ENCODE measurements at places on chromosomes 16 and 17.

GRCh38 chr17:56592487-56593085 lies 913 bp upstream of the NOG start:
- DNase-seq: no peak

DNA sequence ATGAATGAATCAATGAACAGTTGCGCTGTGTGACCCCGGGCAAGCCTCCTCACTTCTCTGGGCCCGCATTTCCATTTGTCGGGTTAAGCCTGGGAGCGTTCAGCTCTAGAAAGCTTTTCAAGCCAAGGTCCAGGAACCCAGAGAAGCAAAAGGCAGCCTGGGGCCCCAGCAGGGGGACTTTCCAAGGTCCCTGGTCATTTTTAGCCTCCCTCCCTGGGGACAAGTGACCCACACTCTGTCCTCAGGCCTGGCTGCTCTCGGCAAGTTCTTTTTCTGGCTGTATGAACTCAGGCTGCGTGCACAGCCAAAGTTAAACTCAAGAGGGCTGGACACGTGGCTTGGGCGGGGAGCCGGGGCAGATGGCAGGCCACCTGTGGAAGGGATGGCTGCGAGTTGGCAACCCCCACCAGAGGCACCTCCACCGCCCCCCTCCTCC lies 41.4 kb upstream of the CIBAR2 start:
- DNase-seq: no peak

- no peak for DNase-seq
These were observed 7.8 kb downstream of the HNF1B start for GRCh38 chr17:37737081-37737480.

DNA sequence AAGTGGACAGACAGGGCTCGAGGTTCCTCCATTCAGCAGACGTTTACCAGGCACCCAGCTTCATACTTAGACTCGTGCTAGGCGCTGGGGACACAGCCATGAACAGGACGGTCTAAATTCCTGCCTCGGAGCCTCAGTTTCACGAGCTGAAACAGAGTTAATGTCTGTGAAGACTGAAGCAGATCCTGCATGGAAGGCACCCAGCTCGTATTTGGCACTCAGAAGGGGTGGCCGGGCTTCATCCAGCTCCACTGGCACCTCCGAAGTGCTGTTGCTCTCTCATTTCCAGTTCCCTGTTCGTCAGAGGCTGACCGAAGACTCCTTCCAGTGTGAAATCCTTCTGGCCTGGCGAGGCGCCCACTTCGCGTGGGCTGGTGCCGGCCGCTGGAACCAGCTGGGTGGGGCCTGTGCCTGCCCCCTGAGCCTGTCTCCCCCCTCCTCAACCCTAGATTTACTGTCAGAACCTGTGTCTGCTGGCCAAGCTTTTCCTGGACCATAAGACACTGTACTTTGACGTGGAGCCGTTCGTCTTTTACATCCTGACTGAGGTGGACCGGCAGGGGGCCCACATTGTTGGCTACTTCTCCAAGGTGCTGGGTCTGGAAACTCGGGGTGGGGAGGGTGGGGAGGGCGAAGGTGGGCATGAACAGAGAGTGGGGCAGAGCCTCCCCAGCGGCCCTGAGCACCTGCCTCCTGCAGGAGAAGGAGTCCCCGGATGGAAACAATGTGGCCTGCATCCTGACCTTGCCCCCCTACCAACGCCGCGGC lies 5.8 kb downstream of the PRSS8 start:
- no peak for DNase-seq

DNA sequence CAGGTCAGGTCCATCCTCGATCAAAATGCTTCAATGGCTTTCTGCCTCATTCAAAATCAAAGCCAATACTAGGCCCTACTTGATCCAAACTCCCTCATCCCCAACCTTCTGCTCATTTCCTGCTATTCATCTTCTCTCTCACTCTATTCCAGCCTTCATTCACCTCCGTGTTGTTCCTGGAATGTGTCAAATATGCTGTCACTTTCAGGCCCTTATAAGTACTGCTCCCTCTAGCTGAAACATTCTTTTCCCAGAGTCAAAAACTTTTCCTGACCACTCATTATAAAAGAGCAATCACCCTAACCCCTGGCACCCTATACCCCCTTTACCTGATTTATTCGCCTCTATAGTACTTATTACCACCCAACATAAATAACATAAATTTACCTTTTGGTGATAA lies 303.7 kb upstream of the PMFBP1 start:
- DNase-seq: no peak

DNA sequence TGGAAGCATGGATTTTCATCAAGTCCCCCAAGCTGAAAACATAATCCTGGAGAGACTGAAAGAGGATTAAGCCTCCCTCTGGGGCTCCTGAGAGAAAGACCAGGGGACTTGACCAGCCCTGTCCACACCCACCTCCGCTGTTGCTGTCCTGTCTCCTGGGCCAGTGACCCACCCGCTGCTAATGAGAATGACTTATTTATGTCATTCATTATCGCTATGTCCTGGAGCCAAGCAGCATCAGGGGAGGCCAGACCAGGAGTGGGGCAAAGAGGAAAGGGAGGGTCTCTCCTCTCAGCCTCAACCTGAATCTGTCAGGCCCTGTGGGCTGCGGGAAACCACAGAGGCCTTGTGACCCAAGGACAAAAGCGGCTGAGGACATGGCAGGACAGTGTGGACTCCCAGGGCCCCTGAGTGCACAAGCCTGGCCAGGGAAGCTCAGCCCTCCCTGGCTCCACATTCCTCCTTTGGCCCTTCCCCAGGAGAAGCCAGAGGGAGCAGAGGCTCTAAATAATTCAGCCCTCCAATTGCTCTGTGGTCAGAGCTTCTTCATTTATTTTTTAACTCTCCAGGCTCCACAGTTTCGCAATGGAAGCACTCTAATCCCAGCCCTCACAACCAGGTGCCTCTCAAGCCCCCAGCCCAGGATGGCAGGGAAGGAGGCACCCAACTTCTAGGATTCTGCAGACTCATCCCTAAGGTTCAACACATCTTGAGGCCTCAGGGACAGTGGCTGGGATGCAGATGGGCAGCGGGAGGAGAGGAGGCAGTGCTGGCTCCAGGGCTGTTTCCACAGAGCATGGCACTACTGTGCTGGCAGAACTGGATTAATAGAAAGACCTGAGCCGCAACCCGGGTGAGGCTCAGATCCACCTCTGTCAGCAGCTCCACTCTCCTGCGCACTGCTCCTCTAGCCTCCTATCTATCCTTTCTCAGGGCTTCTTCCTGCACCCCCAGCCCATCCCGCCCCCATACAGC lies 19.1 kb downstream of the CUEDC1 start:
- DNase-seq: no peak

DNA sequence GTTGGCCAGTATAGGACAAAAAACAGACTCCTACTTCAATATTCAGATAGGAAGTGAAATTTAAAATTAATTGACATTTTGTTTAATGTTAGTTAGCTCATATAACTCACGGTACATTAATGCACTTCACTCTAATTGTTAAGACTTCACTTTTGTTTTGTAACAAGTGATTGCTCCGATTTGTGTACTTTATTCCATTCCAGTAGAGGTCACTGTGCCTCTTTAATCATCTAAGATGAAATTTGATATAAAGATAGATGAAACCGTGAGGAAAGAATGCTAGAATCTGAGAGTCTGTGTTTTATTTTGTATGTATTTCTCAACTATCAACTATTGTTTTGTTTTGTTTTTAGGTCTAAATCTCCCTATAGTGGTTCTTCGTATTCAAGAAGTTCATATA lies 29.0 kb downstream of the RBBP6 start:
- DNase-seq: no peak

DNA sequence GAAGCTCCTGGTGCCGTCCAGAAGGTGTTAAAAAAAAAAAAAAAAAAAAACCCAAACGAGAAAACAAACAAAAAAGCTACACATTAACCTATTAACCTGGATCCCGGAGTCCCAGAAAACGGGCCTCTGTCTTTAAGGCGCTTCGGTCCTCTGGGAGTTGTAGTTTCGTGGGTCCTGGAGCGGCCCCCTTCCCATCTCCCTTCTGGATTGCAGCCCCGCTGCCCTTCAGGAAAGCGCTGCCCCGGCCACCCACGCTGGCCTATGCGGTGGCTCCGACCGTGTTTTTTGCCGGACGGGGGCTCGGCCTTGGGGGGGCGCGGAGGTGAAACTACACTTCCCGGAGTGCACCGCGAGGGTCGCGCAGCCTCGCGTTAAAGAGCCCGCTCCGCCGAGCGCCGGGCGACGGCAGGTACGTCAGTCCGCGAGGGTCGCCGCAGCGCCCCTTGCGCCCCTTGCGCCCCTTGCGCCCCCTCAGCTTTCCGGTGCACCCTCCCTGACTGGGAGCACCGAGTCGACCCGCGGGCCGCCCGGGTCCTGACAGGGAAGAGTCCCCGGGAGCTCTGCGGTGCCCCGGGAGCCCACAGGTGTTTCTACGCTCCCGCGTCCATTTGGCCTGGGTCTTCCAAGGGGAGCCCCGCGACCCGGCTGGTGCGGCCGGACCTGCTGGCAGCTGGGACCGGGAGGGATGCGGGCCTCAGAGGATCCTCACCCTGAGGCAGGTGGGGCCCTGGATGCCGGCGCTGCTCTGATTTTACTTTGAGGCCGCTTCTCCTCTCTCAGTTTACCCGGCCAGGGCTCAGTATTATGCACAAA lies at the start of gene FCSK:
Gene FCSK, plus strand, starts transcription at position 374 of the 813 bp plus-strand sequence. CDS start 8,596 bp downstream, outside the sequence.
- DNase-seq: no peak

DNA sequence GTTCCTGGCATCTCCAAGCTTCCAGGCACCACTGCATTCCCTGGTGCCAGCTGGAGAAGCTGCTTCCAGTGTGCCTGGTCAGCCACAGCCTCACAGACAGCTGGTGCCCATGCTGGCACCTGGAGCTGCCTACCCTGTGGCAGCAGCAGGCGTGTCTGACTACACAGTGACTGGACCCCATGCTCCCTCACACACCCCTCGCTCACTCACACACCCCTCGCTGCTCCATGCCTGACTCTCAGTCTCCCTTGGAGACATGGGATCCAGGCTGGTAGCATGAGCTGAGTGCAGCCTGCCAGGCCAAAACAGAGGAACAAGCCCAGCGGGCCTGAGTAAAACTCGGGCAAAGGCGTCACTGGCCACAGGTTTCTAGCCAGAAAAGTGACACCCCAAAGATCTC lies 59.1 kb upstream of the SMIM36 start:
- DNase-seq: no peak

DNA sequence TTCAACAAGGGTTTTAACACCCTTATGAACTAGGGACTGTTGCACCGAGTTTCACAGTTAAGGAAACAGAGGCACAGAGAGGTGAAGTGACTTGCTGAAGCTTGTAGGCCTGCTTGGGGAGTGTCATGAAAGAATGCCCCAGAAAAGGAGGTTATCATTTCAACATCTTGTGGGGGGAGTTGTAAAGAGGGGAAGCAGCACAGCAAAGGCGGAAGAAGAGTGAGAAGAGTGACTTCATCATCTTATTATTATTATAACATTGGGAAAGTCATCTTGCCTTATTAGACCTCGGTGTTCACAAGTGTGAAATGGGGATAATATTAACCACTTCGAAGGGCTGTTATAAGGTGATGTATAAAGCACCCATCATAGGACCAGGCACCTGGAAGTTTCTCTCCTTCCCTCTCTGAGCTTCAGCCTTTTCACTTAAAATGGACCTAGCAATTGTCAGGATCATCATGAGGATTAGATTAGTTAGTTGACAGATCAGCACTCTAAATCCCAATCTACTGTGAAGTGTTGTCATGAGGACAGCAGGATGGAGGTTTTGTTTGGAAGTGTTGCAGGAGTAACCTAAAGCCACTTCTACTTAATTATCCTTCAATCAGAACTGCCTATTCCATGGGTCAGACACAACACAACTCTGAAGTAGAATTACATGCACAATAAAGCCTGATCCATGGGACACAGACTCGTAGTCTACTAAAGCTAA lies 2.3 kb downstream of the CCL4 start:
- no peak for DNase-seq

- DNase-seq: no peak
These were observed 71.9 kb upstream of the CACNG5 start for GRCh38 chr17:66763056-66763455.

DNA sequence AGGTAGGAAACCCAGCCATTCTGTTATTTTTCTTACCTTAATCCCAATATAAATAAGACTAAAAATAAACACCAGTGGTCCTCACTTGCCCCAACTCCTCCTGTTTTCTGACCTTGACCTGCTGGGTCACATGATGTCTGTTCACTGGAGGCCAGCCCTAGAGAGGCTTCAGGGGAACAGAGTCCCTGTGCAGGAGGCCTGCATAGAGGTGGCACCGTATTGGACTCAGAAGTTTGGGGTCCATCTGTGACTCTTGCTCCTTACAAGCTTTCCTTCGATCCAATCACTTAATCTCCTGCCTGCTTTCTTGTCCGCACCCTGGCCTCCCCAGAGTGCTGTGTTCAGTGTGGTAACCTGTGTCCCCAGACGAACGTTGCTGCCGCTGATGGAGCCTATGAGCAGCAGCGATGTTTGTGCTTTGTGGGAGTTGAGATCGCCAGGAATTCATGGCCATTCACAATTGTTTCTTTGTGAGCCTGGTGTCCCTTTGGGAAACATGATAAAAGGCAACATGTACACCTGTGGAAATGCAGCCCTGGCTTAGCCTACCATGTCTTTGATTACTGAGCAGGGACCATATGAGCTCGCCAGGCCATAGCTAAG lies 4.7 kb downstream of the IGSF6 start:
- no peak for DNase-seq

GRCh38 chr17:17839791-17840707 lies 3.3 kb upstream of the SREBF1 start:
- DNase-seq: peak; percentile 44

GRCh38 chr17:77042476-77043231 lies 98.1 kb upstream of the SEC14L1 start:
- DNase-seq: no peak

GRCh38 chr16:55329791-55330428 lies 5.9 kb downstream of the IRX6 start:
- no peak for DNase-seq

GRCh38 chr17:13871261-13871660 lies 198.0 kb upstream of the COX10 start:
- DNase-seq: no peak

- DNase-seq: no peak
These were observed 17.1 kb upstream of the CRK start for GRCh38 chr17:1473170-1473569.

- DNase-seq: no peak
These were observed 38.2 kb upstream of the GSE1 start for GRCh38 chr16:85574672-85575475.

DNA sequence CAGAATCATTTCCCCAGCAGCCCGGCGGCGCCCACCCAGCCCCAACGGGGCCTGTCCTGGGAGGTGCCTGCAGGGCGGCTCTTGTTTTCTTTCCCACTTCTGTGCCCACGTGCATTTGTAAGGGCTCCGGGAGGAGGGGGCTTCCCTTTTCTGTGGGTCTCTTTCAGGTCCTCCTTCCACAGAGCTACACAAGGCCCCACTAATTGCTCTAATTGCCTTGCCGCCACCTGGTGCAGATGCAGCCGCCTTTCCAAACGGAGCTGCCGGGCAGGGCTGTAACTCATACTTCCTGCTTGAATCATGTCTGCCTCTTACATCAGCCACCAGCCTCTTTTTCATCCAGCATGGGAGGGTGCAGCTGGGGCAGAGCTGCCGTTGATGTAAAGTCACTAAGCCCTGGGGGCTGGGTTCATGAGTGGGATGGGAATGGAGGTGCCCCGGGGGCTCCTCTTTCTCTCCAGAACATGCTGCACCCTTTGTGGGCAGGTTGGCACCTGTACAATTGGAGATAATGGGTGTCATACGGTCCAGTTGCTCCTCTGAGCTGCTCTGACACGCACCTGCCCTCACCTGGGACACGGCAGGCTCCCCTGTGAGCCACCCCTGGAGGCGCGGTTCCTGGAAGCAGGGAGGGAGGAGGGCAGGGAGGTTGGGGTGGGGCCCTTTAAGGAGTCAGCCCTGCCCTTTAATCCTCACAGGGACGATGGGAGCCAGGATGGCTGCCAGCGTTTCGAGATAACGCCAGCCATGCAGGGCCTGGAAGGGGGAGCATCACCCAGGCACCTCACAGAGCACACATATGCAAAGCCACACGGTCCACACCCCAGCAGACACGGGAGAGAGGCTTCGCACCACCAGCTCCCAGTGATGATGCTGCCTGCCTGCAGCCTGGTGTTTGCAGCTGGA lies 41.1 kb upstream of the KLHDC4 start:
- DNase-seq: peak; percentile 70
